Stimulated activated naive CD8-positive, alpha-beta T cell treated with anti-CD3 and anti-CD28 coated beads, Interleukin-15, Interleukin-2, amounts not matched to agents 100 U/mL and 50 U/mL, for 24 hours (primary cell): ENCODE measurements at places on chromosomes 6 and 20.

- peak; percentile 11 for DNase-seq
These were observed 183.3 kb downstream of the FOXC1 start for GRCh38 chr6:1792989-1793388.

- DNase-seq, result no peak
These were observed 32.1 kb downstream of the SLCO4A1 start for GRCh38 chr20:62674370-62674769.

DNA sequence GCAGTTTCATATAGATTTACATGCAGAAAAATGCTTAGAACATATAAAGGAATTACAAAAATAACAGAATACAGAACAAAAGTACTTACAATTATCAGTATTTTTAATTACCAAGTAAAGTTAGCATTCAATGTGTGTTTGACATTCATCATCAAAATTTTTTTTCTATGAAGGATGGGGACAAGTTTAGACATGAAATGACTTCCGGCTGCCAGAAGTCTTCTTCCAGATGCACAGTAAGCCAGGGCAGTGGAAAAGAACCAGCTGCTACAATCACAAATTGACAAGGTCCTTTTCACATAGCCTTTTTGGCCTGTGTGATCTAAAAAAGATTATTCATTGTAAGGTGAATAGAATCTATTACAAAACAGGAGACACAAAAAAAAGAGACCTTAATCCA lies 73.8 kb downstream of the HUS1B start:
- no peak for DNase-seq

GRCh38 chr20:62511915-62512610 lies 36.3 kb upstream of the GATA5 start:
- no peak for DNase-seq

- no peak for DNase-seq
These were observed 680.4 kb upstream of the GJE1 start for GRCh38 chr6:141452354-141452686.

GRCh38 chr20:4549711-4550259 lies 171.9 kb upstream of the PRND start:
- no peak for DNase-seq

DNA sequence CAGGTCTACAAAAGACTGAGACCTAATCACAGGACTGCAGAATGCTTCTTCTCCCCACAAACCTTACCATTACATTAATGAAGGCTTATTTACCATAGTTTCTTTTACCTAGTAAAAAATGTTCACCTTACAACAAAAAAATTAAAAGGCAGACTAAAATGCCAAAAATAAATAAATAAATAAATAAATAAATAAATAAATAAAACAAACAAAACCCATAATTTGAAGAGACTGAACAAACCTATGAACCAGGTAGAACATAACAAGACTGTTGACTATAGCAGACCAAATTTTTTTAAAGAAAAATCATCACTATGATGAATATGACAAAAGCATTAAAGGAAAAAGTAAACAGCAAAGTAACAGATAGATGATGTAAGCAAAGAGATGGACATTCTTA lies 946.3 kb downstream of the EPHA7 start:
- DNase-seq, result no peak

DNA sequence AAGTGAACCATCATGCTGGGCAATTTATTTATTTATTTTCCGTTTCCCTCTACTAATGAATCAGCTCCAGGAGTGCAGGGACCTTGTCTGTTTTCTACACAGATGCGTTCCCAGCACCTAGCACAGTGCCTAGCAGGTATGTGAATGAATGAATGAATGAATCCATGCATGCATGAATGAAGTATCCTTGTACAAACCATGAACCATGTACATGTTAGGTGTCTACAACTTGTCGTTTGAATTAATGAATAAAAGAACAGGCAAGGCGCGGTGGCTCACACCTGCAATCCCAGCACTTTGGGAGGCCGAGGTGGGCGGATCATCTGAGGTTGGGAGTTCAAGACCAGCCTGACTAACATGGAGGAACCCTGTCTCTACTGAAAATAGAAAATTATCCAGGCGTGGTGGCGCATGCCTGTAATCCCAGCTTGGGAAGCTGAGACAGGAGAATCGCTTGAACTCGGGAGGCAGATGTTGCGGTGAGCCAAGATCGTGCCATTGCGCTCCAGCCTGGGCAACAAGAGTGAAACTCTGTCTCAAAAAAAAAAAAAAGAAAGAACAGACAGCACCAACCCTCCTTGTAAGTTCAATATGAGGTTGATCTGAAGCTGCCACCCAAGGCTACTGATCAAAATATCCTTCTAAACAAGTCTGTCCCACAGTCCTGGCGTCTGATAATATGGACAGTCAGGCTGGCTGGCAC lies 27.3 kb upstream of the SLC9A8 start:
- DNase-seq, result no peak

GRCh38 chr6:53436526-53437303 lies 88.0 kb upstream of the ELOVL5 start:
- DNase-seq, result no peak

DNA sequence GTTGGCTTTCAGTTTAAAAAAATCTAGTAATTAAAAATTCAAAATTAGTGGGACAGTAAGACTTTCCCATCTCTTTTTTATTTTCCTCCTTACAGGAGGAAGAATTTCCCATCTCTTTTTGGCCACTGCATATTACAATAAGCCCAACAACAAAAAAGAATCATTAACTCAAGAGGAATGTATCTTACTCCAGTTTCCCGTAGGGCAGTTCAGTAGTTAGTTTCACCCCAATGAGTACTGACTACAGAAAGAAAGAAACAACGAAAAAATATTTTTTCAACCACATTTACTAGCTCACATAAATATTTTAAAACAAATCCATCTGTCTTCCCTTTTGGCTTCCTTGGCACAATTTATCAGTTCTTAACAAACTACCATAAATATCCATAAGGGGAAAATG lies 14.9 kb upstream of the BLOC1S5 start:
- no peak for DNase-seq

GRCh38 chr6:132973514-132973993 lies 159.2 kb downstream of the RPS12 start:
- no peak for DNase-seq

GRCh38 chr20:54188132-54188849 lies 14.5 kb upstream of the CYP24A1 start:
- no peak for DNase-seq

- no peak for DNase-seq
These were observed 37.2 kb upstream of the HACE1 start for GRCh38 chr6:104896914-104897313.

DNA sequence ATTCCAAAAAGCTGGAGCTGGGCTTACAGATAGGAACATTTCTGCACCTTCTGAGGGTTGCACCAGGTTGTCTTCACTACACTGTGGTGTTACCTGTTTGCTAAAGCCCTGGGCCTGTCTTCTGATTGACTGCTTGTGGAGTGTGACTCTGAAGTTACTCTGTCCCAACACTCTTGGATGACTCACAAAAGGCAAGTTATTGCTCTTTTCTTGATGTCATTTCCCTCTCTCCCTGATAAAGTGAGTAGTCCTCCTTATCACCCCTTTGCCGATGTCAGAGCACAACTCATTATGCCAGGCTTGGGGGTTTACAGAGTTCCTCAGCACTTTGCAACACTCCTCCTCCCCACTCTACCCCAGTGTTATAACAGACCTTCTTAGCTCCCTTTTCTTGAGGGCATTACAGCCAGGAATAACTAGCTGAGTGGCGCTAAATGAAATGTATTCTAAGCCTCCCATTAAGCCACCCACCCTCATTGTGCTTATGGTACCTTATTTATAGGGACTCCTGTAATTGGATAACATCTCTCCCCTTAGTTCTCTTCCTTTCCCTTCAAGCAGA lies 36.1 kb upstream of the NKX2-4 start:
- DNase-seq, result no peak

GRCh38 chr6:143506620-143507019 lies 4.9 kb downstream of the FUCA2 start:
- DNase-seq, result no peak

GRCh38 chr20:63083831-63084562 lies 77.2 kb upstream of the BHLHE23 start:
- peak; percentile 1 for DNase-seq

- no peak for DNase-seq
These were observed 328.6 kb upstream of the SYNCRIP start for GRCh38 chr6:85971238-85971637.

GRCh38 chr6:28979679-28980078 lies 25.4 kb downstream of the ZNF311 start:
- no peak for DNase-seq

DNA sequence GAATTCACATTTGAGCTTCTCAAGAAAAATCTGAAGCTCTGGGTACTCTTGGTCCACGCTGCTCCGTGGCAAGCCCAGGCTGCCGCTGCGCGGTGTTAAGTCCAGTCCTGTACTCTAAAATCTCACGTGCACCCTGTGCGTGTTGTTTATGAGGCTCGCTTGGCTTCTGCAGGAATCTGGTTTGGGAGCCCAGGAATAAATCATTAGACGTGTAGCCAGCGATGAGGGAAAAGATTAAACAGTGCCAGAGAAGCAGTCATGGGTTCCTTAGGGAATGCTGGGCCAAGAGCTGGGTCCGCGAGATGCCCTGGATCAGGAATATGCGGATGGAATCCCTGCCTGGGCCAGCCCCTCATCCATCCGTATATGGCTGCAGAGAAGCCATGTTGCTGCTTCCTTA lies 87.3 kb downstream of the KCNB1 start:
- no peak for DNase-seq

DNA sequence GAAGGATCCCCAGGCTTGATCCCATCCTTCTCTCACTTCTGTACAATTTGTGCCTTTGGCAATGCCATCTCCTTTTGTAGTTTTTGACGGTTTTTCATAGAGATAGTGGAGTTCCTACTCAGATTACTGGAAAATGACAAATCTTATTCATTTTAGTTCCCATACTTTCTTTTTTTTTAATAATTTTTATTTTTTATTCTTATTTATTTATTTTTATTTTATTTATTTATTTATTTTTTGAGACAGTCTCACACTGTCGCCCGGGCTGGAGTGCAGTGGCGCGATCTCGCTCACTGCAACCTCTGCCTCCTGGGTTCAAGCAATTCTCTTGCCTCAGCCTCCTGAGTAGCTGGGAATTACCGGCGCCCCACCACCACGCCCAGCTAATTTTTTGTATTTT lies 4.3 kb upstream of the GABBR1 start:
- no peak for DNase-seq

DNA sequence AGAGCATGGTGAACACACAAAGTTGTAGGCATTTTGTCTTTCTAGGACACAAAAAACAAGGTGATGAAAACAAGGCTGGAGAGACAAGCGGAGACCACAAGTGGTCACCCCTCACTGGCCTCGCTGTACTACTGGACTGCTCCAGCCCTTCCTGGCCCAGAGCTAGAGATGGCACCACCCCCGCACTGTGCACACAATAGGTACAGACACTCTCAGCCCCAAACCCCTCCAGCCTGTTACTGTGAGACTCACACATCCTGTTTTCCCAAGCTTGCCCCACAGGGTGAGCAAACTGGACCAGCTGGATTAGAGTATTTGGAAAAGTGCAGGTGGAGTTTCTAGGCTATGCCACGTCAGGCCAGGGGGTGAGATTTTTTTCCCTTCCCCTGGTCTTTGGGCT lies 8.4 kb upstream of the ZSWIM1 start:
- DNase-seq, result no peak

- no peak for DNase-seq
These were observed 82.7 kb downstream of the SAMD3 start for GRCh38 chr6:130140084-130140483.

DNA sequence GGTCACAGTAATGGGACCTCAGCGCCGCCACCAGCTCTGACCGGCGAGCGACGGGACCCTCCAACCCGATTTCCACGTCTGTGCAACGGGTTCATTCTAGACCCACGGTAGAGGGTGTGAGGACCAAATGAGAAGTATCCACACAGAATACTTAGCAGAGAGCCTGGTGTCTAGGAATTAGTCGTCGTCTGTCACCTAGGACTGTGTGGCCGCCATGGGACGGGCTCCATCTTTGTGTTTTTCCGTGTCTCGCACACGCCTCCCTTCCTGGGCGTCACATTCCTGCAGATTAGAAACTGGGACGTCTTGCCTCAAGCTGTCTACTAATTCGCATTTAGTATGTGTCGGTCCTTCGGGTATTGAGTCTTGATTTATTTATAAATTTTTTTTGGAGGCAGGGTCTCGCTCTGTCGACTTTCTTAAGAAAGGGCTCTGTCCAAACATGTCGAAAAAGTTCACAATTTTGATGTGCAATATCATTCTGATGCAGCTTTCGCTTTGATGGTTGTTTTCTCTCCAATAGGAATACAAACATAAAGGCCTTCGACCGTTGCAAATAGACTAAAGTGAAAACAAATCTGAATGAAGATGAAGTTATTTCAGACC lies 563 bp downstream of the MGME1 start:
- peak; percentile 53 for DNase-seq

DNA sequence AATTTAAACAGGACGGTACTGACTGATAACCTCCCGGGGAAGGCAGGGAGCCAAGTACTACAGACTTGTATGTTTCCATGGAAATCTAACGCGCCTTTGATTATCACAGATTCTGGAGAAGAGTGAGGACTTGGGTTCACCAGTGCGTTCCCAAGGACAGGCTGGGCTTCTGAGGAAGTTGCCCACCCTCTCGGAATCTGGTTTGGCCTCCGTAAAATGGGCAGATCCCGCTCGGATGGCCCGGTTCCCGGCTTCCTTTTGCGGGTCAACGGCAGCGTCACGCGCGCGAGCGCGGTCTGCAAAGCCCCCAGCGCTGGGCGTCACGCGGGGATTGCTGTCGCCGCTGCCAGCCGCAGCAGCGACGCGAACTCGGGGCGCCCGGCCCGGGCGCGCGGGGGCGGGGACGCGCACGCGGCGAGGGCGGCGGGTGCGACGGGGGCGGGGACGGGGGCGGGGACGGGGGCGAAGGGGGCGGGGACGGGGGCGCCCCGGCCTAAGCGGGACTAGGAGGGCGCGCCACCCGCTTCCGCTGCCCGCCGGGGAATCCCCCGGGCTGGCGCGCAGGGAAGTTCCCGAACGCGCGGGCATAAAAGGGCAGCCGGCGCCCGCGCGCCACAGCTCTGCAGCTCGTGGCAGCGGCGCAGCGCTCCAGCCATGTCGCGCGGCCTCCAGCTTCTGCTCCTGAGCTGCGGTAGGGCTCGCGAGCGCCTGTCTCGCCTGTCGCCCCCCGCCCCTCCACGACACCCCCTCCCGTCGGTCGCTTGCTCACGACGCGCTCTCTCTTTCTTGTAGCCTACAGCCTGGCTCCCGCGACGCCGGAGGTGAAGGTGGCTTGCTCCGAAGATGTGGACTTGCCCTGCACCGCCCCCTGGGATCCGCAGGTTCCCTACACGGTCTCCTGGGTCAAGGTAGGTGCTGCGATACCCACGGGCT lies at the start of gene CD83:
Gene CD83, plus strand, starts transcription at position 615 of the 933 bp plus-strand sequence. Its CDS starts 40 bp downstream, at position 655.
- peak; percentile 85 for DNase-seq

GRCh38 chr6:150528648-150529285 lies 70.9 kb upstream of the PLEKHG1 start:
- DNase-seq, result no peak

DNA sequence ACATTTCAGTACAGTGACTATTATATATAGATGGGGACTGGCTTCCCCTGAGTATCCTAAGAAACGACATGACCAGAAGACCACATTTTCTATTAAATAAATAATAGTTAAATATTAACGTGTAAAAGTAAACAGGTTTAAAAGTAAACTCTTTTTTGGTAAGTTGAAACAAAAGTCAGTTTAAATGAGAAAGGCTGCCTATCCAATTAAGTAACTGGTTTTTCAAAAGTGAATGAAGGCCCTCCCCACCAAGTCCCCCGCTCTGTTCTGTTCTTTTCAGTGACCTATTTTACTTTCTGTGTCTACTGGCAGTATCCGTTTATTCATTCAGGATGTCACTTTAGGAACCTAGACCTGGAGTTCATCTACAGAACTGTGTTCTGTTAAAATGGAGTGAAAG lies 32.0 kb downstream of the QKI start:
- no peak for DNase-seq

GRCh38 chr6:42075159-42075838 lies 25.0 kb downstream of the TAF8 start:
- DNase-seq, result peak; percentile 75
